ENCODE measurements at places on chromosomes 5 and 9.

- no peak for DNase-seq
Measured at GRCh38 chr5:113071401-113071800, 94.8 kb downstream of the DCP2 start.

GRCh38 chr9:24413651-24414050 is 132.0 kb downstream of the IZUMO3 start:
- no peak for DNase-seq

DNA sequence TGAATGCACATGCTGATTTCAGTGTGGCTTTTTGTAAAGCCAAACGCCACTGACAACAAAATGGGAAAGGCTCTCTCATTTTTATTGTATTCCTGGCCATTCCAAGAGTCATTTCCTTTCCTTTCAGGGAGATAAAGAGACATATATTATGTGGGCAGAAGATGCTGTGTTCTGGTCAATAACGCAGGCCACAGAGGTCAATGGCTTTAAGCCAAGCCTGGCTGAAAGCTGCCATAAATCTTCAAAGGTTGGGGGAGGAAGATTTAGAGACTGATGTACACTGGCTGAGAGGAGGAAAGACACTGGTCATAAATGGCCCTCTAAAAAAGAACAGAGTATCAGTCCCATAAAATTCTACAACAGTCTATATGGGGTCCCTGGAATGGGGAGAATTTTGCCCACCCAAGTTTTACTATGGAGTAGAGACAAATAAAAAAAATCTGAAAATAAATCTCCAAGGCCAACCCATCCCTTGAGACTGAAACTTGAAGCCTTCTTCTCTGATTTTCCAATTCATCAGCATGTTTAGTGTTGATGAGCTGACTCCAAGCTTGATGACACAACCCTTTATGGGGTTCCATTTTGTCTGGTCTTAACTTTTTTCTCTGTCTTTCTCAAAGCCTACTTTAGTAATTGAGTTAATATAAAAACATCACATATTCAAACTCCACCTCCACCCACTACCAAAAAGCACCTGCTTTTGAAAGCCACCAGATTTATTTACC is 152.1 kb upstream of the SLC24A2 start:
- no peak for DNase-seq

GRCh38 chr5:159319363-159319762 is 10.9 kb downstream of the IL12B start:
- no peak for DNase-seq

- no peak for DNase-seq
Measured at GRCh38 chr5:149656576-149657182, 73.4 kb upstream of the PPARGC1B start.

GRCh38 chr5:113056988-113057387 is 80.4 kb downstream of the DCP2 start:
- DNase-seq = no peak

DNA sequence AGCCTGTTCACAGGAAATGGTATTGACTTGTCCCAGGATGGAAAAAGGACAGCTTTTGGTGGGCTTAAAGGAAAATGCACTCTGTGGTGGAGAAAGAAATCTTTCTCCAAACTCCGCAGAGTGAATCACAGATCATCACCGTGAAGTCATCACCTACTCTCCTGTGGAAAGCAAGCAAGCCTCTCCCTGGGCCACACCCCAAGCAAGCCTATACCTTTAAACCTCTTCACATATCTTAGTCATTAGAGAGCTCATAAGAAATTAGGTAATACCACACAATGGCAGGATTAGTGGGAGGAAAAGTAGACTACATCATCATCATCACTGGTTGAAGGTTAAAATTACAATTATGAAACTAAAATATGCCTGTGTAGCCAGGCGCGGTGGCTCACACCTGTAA is 23.2 kb downstream of the TLE1 start:
- DNase-seq = no peak

GRCh38 chr9:3181049-3181953 is 337.4 kb upstream of the PUM3 start:
- peak; percentile 63 for DNase-seq

DNA sequence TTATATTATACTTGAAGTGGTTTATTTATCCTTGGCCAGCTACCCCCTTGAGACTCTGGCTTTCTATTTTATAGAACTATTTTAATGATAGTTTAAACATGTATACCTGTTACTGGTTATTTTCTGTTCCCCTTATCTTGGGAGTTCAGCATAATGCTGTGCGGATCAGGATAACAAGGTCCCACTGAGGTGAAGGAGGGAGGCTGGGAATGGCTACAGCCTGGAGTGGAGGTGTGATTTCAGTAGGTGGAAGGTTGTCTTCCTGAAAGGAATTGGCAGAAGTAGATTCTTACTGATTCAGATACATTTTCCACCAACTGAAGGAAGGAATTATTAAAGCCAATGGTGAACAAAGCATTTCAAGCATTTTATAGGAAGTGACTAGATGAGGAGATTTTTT is 38.9 kb downstream of the PAM start:
- no peak for DNase-seq

DNA sequence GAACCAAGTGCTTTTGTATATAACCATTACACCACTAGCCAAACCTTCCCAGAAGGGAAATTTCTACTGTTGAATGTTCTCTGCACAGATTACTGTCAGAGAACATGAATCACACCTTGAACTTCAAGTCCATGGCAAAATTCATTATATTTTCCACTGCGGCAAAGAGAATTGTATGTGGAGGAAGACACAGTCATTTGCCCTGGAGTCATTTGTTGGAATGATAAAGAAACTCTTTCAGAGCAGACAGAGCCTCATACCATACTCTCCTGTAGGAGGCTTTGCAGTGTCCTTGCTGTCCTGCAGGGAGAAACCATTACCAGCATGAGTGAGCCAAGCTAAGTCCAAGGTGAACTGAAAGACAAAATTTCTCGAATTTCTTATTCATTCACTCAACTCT is 369.0 kb downstream of the ARHGEF28 start:
- no peak for DNase-seq

DNA sequence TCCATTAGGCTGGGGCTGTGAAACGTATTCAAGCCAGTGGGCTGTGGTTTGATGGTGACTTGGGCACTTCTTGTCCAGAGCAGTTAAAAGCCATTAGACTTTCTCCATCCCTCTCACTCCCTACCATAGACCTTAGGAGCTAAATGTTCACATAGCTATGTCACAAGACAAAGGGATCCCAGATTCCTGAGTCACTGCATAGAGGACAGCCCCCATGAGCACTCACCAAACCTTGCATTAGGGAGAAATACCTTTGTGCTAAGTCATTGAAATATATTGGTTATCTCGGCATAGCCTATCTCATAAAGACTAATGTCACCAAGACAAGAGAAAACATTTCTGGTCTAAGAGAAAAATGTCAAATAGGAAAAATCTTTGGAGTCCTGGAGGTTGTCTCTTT is 104.3 kb downstream of the TRPM6 start:
- no peak for DNase-seq

GRCh38 chr5:128770907-128771306 is 194.4 kb upstream of the SLC27A6 start:
- no peak for DNase-seq

DNA sequence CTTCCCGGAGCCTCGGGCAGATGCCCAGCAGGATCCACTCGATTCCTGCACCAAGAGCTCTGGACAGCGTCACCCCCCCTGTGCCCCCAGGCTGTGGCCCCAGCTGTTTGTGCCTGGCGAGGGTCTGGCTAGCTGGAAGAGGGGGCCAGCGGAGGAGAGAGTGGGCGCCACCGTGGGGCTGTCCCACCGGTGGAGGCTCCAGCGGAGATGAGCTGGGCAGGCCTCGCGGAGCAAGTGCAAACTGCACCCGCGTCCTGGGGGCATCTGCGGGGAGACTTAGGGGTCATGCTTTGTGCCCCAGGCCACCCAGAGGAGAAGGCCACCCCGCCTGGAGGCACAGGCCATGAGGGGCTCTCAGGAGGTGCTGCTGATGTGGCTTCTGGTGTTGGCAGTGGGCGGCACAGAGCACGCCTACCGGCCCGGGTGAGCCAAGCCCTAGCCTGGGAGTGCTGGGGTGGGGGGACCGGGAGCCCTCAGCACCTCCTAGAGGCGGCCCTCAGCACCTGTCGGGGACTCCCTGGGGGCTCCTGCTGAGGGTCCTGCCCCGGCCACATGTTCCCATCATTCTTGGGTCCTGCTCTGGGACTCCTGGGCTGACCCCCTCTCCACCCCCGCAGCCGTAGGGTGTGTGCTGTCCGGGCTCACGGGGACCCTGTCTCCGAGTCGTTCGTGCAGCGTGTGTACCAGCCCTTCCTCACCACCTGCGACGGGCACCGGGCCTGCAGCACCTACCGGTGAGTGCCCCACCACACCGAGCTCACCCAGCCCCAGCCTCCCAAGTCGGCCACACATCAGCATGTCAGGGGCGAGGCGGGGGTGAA is 5.4 kb downstream of the EGFL7 start:
- DNase-seq = no peak

DNA sequence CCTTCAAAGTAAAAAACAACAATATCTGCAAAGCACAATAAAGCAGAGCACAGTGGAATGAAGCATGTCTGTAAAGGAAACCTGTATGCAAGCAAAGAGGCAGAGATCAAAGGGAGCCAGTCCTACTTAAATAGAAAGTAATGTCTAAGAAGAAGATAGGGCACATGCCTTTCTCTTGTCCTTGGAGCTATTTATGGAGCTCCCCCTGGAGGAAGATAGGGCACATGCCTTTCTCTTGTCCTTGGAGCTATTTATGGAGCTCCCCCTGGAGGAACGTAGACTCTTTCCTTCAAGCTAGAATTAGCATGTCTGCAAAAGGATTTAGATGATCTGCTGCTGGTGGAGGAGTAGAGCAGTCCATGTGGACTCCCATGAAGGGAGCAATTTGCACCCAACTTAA is 168.1 kb upstream of the RASEF start:
- DNase-seq = no peak

- no peak for DNase-seq
Measured at GRCh38 chr5:107320846-107321245, 349.9 kb downstream of the EFNA5 start.

GRCh38 chr5:35218981-35219380 is 11.3 kb downstream of the PRLR start:
- no peak for DNase-seq

GRCh38 chr9:86324308-86324707 is 29.9 kb downstream of the TUT7 start:
- DNase-seq = no peak

DNA sequence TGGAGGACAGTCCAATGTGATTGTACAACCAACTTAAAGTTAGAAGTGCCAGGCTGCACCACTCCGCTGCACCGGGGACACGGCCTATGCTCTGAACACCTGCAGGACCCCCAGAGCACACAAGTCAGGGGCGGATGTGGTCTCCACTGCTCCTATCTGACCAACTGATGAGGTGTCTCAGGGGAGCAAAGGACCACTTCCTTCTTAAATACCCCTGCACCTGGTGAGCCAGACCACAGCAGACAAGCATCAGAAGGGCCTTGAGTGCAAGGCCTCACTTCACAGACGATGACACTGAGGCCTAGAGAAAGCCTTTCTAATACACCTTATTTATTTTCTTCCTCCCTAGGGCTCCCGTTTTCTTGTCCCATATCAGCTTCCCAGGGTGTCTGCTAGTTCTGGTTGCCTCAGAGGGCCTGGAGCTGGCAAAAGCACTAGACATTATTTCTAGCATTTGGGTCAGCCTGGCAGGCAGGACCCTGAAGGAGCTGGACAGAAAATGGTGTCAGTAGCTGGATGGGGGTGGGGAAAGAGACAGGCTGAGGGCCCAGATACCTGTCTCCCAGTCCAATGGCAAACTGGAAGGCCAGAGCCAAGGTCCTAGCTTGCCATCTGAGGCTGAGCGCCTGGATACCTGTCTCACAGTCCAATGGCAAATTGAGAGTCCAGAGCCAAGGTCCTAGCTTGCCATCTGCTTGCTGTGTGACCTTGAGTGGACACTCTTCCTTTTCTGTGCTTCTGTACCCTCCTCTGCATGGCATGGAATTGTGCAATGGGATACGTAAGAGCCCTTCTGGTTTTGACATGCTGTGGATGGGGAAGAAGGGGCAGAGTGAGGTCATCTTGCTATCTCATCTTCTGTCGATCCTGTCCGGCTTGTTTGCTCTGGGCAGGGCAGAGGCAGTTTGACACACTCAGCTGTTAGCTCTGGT is 9.0 kb downstream of the CCDC69 start:
- peak; percentile 51 for DNase-seq

- no peak for DNase-seq
Measured at GRCh38 chr5:155147222-155147621, 133.7 kb downstream of the KIF4B start.

DNA sequence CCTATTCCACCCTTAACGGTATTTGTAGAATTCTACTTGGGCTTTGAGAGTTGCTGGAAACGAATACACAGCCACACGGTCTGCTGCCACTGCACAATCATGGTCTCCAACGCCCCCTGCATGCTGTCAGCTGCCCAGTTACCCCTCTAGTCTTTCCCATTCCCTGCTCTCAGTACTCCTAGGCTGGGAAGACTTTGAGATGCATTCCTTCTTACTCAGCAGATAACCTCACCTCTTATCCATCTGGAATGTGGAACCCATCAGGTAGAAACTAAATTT is 92.8 kb downstream of the ANKH start:
- no peak for DNase-seq

DNA sequence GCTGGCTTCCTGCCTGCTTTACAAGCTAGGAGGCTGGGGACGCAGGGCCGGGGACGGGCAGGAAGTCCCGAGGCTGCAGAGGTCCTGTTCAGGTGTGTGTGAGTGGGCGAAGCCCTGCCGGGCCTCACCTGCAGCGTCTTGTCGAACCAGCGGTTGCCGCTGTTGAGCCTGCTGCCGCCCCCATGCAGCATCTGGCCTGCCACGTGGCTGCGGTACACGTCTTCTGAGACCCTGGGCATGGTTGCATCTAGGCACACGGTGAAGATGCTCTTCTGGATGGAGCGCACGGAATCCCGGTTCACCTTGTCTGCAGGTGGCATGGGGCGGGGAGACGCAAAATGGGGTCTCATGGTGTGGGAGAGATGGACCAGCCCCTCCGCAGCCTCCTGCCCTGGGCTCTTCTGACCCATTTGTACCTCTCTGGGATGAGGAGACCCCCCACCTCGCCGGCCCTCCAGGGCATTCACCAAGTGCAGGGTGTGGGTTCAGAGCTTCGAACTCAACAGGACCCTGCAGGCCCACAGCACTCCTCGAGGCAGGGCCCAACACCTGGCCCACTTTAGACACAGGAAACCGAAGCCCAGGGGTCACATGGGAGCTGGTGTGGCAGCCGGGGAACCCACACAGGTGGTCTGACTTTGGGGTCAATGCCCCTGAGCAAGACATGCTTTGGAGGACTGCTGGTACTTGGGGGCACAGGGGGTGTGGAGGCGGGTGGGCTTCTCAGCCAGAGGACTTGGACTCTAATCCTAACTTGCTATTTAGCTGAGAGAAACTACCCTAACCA is 10.0 kb downstream of the CRAT start:
- no peak for DNase-seq

DNA sequence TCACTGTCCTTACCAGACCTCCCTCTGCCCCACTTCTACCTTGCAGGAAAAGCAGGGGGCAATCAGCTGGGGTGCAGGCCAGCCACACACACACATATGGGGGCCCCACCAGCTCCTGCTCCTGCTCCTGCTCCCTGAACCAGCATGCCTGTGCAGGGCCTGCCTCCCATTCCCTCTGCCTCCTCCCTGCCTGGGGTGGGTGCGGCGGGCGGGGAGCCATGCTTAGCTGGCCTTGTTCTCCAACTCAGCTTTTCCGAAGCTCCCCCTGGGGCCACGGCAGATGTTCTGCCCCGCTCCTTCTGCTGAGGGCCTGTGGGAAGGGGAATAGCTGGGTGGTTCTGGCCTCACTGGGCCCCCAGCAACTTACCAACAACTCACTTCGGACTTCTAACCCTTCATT is 89.8 kb downstream of the ZNF354C start:
- no peak for DNase-seq

GRCh38 chr9:125521462-125522327 is 185.3 kb downstream of the MAPKAP1 start:
- no peak for DNase-seq

- DNase-seq = no peak
Measured at GRCh38 chr9:106772523-106773290, 90.3 kb upstream of the ZNF462 start.
